ENCODE measurements at places on chromosomes 11 and 22.

DNA sequence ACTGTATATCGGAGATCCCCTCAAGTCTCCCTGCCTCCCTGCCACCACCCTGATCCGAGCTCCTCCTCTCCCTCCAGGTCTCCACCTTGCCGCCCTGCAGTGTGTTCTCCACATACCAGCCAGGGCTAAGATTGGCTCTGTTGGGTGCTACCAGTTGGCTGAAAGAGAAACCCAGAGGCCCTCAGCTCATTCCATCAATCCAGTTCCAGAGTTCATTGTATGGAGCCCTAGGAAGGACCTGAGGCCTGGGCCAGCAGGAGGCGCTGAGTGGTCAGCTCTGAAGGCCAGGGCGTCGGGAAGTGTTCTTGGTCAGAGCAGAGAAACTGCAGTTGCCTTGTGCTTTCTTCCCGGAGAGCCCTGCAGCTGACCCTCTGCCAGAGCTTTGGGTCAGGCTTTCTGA is 2.2 kb upstream of the TOP3B start:
- no peak for DNase-seq

DNA sequence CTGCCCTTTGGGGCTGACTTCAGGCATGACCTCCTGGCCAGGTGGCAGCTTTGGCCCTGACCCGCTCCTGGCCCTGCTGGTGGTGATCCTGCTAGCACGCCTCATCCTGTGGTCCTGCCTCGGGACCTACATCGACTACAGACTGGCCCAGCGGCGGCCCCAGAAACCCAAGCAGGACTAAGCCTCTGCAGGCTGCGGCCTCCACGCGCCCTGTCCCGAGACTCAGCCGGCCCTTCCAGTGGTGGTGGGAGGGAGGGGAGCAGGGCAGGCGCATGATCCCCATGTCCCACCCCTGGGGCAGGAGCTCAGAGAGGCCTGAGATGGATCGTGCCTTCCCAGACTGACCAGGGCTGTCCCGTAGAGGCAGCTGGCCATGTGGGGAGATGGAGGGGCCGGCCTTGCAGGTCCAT is 2.1 kb downstream of the SMIM38 start:
- DNase-seq, result no peak

DNA sequence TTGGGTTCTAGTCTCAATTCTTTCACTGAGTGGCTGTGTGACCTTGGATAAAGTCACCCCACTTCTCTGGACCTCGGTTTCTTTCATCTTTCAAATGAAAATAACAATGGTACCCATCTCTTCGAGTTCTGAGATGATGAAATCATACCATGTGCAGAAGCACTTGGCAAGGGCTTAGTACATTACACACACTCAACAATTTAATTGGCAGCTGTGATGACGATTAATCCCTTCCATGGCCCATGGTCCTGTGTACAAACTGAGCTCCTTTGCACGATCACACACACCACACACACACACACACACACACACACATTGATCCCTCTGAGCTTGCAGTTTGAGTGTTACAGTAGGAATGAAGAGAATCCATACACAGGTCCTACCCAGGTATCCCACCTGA is 103.4 kb upstream of the ASPHD2 start:
- no peak for DNase-seq

DNA sequence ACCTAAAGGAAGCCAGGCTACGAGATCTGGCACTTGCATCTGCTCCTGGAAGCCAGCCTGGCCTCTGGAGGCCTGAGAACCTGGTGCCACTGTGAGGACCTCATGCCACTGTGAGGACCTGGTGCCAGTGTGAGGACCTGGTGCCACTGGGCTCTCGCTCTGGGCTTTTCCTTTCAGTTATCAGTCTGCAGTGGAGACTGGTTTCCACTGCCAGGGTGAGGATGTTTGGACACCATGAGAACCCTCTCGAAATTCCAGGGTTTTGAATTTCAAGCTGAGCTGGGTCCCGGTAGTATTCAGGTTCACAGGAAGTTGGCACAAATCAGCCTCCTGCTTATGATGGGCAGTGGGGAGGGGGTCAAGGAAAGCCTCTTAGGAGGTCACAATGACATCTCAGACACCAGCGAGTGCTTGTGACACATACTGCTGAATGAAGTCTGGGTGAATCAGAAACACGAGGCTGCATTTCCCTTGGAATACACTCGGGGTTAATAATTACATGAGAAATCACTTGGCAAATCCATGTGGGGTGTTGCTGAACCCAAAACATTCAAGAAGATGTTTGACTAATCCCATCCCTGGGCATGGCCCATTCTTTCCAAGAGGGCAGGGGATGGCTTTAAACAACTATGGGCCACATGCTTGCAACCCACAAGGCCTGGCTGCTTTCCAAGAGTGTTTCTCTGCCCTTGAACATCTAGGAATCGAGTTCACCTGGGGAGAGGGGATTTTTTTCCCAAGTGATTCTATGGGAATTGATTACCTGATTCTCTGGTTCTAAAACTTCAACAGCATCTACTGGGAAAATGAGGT is 60.2 kb downstream of the LINC01488 start:
- no peak for DNase-seq

- DNase-seq, result peak; percentile 24
These were observed 33.2 kb upstream of the TCF20 start for GRCh38 chr22:42303396-42304323.

DNA sequence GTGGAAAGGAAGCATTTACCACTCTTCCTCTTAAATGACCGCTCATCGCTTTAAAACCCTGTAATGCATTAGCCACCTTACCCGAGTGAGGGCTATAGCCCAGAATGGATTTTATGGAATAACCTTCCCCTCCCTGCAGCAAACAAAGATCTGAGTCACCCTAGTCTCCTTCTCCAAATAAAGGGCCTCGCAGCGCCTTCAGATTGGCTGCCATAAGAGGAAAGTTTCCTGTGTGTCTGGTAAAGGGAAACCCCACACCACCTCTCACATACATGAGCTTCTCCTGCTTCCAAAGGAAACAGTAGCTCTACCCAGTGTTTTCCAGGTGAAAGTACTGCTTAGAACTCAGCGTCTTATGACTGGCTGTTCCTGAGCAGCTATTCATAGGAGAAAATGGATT is 47.8 kb downstream of the PPP2R1B start:
- no peak for DNase-seq

- no peak for DNase-seq
These were observed at the start of gene TRIM34 for GRCh38 chr11:5624489-5625279. TRIM34 (plus strand) TSS chr11:5625001; CDS start chr11:5632332, 7,331 bp downstream.

DNA sequence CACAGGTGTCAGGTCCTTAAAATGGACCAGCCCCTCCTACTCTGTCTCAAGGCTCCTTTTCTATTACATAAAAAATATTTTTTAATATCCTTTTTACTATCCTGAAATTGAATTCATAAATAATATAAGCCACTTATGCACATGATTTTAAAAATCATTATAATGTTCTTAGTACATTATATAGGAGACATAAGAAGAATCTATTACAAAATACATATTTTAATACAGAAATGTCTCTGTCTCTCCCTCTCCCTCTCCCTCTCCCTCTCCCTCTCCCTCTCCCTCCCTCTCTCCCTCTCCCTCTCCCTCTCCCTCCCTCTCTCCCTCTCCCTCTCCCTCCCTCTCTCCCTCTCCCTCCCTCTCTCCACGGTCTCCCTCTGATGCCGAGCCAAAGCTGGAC is 52.0 kb upstream of the SLC6A5 start:
- DNase-seq, result no peak

- no peak for DNase-seq
These were observed 131.2 kb downstream of the BUD13 start for GRCh38 chr11:116641561-116642045.

GRCh38 chr11:12397931-12398334 is 20.6 kb downstream of the PARVA start:
- no peak for DNase-seq

DNA sequence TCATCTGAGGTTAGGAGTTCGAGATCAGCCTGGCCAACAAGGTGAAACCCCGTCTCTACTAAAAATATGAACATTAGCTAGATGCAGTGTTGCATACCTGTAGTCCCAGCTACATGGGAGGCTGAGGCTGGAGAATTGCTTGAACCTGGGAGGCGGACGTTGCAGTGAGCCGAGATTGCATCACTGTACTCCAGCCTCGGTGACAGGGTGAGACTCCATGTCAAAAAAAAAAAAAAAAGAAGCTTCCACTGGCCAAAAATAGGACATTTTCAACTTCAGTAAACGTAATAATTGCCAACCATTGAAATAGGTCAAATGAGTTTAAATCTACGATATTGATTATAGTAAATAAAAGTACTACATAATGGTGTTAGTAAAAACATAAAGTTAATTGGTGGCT is 6.8 kb downstream of the BAIAP2L2 start:
- DNase-seq, result no peak

DNA sequence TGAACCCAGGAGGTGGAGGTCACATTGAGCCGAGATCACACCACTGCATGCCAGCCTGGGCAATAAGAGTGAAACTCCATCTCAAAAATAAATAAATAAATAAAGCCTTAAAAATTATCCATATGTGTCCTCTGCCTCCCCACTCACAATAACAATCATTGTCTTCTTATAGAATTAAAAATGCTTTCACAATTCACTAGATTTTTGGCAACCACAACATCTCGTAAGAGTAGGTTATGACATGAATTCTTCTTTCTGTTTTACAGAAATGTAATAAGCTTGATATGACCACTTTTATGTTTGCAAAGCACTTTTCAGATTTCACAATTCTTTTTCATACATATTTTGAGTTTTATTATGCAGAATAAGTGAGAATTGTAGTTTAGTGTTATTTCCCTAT is 54.5 kb upstream of the HSPA8 start:
- DNase-seq, result no peak

- DNase-seq, result peak; percentile 28
These were observed 43.2 kb upstream of the ETS1 start for GRCh38 chr11:128630367-128631230.

- DNase-seq, result no peak
These were observed 35.9 kb downstream of the MMP27 start for GRCh38 chr11:102669664-102670063.

GRCh38 chr11:123594188-123594901 is 60.1 kb downstream of the SCN3B start:
- DNase-seq, result no peak

DNA sequence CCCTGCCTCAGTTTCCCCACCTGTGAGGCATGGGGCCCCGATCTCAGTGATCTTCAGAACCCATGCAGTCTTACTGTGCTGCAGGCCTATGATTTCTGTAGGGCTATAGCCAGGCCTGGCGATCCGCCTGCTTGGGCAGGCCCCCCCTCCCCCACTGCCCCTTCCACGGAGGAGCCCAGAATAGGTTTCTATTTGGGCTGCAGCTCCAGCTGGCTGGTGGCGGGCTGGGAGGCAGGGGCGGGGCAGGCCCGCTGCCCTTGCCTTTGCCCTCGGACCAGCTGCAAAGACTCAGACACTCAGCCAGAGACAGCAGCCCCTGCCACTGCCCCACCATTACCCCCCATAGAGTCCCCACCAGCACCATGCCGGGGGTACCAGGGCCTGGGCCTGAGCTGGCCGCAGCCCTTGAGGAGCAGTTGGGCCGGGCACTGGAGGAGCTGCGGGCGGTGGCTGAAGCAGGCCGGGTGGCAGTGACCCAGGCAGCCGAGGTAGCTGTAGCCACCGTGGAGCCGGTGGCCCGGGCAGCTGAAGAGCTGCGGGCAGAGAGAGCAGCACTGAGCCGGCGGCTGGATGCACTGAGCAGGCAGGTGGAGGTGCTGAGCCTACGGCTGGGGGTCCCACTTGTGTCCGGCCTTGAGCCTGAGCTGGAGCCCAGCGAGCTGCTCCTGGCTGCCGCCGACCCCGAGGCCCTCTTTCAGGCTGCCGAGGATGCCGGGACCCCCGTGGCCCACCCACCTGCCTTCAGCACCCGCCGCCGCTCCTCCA is 12.2 kb downstream of the SMTN start:
- DNase-seq, result no peak

DNA sequence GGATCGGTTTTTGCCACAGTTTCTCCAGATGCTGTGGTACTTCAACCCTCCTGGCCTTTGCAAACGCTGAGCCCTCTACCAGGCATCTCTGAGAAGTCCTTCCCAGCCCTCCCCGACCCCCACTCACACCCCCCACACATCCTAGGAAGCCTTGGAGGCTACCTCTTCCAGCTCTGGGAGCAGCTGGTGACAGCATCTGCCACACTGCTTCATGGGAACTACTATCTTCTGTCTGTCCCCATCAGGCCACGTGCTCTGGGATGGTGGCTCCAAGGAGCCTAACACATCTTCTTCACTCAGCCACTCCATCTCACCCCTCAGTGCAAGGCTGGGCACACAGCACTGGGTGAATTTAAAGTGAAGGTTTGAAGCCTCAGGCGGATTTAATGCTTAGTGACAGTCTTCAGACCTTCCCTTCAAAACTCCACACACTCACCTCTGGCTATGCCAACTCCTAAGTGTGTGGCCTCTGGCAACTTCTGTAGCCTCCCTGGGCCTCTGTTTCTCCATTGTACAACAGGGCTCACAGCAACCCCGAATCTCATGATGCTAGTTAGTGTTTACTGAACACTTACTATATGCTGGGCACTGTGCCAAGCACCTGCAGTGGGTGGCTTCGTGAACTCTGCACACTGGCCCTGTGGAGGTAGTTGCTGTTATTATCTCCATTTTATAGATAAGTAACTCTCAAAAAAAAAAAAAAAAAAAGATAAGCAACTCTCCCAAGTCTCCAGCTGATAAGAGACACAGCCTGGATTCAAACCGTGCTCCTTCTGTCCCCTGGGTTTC is 7.3 kb upstream of the TP53I11 start:
- DNase-seq, result peak; percentile 27

GRCh38 chr11:12195768-12196167 is 85.4 kb downstream of the MICAL2 start:
- DNase-seq, result no peak

- DNase-seq, result no peak
These were observed 9.8 kb downstream of the YAP1 start for GRCh38 chr11:102119997-102120396.

DNA sequence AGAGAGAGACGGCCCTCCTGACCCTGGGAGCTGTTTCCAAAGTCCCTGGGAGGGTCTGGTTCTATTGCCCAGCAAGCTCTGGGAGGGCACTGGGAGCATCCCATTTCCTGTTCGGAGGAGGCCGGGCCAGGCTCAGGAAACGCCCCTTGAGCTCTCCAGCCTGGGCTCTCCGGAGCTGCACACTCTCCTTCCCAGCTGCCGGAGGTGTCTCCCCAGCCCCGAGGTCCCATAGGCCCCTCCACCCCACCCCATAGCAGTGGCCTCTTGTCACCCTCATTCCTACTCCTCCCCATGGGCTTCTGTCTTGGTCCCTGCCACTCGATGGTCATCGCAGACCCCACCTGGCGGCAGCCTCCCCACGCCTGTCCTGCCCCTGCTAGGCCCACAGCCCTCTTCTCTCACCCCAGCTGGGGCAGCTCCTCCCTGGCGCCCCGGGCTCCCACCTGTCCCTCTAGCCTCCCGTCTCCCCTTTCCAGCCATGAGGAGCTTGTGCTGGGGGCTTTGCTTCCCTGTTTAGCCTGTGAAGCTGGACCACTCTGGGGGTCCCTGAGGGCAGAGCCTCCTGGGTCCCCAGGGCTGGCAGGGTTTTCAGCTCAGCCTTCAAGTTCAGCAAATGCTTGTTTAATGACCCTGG is 2.8 kb downstream of the TSPAN32 start:
- no peak for DNase-seq

GRCh38 chr11:64935359-64936081 is at the start of gene GPHA2:
GPHA2 (minus strand) TSS chr11:64935893; CDS start chr11:64935460, 433 bp downstream.
- DNase-seq, result peak; percentile 37

Data from NCI-H1694 (cell line).